Stimulated activated CD4-positive, alpha-beta T cell treated with anti-CD3 and anti-CD28 coated beads, Interleukin-15, amount 100 ng/mL, for 1 hour (primary cell): ENCODE measurements at places on chromosomes 4 and X.

DNA sequence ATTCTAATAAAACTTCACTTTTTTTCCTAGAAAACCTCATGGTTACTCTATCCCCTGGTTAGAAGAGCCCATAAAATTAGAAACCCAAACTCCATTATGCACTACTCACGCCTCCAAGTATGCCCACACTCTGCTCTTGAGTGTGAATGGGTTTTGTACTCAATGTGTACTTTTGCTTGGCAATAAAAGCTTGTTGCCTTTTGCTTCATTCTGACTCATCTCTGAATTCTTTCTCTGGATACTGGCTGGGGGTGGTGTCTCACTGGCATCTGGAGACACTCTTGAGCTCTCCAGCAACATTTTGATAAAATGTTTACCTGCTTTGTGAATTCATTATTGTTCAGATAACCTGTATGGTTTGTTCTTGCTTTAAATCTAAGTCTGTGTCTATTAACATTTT is 963.3 kb downstream of the TRAM1L1 start:
- no peak for DNase-seq

- DNase-seq, result no peak
Measured at GRCh38 chr4:7021930-7022664, 21.1 kb upstream of the TADA2B start.

DNA sequence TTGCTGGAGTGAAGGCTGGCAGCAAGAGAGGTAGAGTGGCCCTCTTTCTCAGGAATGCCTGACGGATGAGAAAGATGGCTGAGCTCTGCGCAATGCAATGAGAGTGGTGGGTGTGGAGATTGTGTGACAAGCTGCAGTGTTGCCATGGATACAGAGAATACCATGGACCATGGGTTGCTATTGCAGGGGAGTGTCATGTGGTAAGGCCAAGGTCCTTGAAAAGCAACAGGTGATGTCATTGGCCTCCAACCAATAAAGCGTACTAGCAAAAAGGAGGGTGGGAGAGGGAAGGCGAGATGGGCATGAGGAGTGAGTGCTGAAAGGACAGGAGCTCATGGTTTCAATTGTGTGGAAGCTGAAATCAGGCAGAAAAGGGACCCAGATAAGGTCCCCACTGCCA is 1.8 kb downstream of the PNMA5 start:
- no peak for DNase-seq

DNA sequence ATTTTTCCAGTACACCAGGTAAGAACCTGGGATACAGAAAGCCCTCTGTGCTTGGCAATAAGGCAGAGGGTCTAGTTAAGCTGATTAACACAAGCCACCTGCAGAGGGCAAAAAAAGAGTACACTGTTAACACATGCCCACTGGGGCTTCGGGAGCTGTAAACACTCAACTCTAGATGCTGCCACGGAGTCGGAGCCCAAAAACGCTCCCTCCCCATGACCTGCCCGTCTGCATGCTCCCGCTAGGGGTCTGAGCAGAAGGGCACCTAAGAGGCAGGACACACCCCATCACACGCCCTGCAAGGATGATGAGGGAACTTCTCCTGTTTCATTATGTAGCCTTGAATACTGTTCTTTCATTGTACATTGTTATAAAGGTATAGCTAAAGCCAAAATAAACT is 715.6 kb upstream of the AADAT start:
- DNase-seq, result no peak

DNA sequence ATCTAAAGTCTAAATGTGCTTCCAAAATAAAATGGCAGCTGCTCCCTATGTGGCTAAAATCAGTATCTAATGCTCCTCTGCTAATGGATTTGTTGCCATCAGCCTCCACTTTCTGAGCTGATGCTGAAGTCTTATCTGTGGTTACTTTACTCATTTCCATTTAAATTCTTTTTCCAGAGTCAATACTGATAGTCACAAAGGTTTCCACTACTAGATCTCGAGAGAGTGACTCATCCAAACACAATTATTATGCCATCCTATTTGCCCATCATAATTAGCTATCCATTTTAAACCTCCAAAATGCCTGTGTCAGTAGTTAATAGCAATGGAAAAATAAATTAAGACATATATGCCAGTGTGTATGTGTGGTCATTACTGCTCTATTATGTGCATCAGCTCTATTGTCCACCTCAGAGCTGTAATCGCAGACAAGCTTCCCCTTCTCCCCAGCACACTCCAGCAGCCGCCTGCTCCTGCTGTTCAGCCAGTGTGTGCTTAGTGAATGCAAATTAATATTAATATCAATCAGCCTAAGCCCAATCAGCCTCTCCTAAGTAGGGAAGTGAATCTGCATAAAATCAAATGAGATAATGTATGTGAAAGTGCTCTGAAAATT is 199.8 kb upstream of the ZIC3 start:
- DNase-seq, result no peak

GRCh38 chr4:64250061-64250460 is 159.2 kb downstream of the TECRL start:
- DNase-seq, result no peak

- DNase-seq, result no peak
Measured at GRCh38 chrX:41389311-41389888, 55.4 kb downstream of the DDX3X start.

GRCh38 chr4:85842540-85842939 is 367.6 kb downstream of the ARHGAP24 start:
- no peak for DNase-seq

DNA sequence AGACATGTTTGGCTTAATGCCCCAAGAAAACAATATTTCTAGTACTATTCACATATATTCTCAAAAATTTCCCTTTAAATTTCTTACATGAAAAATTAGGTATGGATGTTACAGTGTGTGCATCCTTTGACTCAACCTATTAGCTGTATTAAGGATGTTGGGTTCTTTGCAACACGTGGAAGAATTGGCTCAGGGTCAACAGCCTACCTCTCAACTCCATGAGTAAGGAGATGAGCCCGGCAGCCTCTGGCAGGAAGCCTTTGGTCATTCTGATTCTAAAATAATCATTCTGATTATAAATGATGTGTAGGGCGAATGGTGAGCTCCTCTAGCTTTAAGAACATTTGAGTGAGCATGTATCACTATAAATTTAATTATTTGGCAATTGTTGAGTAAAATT is 148.0 kb upstream of the WDFY3 start:
- DNase-seq, result no peak

GRCh38 chrX:136067097-136067496 is 80.2 kb upstream of the FHL1 start:
- no peak for DNase-seq

GRCh38 chr4:8468746-8469535 is 28.4 kb downstream of the TRMT44 start:
- peak; percentile 36 for DNase-seq

DNA sequence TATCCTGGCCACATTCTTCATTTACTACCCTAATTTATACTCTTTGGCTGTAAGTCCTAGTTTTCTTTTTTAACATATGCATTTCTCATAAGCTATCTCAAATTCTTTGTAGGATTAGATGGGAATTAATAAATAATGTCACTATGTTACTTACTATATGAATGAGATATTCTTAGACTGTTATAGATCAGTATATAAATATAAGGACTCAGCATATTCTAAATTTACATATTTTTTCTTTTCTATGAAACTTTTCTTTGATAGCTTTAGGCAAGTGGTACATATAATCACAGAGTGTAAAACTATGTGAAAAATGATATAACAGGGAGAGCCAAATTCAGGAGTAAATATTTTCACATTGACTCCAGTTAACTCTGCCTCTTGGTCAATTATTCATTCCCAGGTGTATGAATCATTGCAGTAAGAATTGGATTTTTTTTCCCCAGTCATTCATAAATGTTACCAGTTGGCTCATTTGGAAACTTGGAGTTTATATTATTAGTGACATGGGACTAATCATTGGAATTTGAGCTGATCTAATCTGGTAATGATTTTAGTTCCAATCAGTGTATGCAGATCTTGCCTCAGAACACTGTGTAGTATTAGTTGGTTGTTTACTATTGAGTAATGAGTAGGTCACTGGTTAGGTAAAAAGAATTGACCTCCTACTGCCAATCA is 25.3 kb downstream of the FHIP1A start:
- DNase-seq, result no peak

DNA sequence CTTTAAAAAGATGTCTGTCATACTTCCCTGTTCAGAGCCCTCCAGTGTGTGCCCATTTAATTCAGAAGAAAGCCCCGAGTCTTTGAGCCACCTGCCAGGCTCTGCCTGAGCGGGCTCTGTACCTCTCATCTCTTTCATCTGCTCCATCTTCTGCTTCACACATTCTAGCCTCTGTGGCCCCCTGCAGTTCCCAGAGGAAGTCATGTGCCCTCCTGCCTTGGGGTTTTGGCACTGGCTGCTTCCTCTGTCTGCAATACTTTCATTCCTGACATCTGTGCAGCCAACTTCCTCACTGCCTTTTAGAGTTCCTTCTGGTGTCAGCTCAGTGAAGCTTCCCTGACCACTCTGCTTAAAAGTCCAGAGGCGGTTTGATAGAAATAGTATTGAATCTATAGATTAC is 6.2 kb upstream of the STK32B start:
- DNase-seq, result no peak

DNA sequence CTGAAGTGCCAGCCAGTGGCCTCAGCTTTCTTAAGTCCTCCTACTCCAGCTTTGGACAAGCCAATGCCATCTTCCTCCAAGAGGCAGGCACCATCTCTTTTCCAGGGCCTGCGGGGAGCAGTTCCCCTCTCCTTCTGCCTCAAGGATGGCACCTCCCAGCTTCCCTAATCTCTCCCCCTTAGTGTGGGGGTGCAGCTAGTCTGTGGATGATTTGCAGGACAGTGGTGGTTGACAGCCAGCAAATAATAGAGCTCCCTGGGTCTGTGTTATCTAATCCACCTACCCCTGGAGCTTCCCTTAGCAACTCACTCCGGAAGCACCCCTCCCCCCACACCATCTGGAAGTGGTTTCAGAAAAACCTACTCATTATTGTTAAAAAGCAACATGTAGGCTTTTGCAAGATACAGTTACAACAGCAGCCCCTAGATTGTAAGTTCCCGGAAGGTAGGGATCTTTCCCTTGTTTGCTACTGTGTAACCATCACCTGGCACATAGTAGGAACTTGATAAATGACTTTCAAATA is 247.1 kb downstream of the BCOR start:
- no peak for DNase-seq

DNA sequence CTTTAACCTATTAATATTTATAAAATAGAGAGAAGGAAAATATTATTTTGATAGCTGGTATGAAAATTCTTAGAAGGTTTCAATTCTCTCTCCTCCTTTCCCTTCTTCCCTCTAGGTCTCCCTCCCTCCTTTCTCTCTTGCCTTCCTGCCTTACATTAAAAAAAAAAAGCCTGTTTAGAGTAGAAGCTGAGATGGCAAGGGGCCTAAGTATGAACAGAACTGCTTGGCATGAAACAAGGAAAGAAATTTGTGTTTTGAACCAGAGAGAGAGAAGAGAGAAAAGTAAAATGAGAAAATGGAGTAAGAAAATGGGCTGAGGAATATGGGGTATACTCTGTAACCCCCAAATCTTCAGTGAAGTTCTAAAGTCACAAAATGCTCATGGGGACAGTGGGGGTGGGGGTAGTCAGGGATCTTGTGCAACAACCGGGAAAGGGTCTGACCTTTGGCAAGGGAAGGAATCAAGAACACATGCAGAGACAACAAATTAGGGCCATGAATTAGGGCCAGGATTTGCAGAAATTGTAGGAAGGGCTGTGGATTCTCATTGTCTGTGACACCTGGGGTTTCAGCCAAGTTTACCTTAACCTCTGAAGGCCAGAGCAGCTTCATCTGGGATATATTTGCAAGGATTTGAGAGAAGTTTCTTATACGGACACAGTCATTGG is 30.6 kb downstream of the SUPT20HL2 start:
- no peak for DNase-seq

GRCh38 chrX:140249088-140249487 is 255.8 kb downstream of the SOX3 start:
- DNase-seq, result no peak

GRCh38 chr4:141637565-141637964 is 1.2 kb downstream of the IL15 start:
- DNase-seq, result no peak

DNA sequence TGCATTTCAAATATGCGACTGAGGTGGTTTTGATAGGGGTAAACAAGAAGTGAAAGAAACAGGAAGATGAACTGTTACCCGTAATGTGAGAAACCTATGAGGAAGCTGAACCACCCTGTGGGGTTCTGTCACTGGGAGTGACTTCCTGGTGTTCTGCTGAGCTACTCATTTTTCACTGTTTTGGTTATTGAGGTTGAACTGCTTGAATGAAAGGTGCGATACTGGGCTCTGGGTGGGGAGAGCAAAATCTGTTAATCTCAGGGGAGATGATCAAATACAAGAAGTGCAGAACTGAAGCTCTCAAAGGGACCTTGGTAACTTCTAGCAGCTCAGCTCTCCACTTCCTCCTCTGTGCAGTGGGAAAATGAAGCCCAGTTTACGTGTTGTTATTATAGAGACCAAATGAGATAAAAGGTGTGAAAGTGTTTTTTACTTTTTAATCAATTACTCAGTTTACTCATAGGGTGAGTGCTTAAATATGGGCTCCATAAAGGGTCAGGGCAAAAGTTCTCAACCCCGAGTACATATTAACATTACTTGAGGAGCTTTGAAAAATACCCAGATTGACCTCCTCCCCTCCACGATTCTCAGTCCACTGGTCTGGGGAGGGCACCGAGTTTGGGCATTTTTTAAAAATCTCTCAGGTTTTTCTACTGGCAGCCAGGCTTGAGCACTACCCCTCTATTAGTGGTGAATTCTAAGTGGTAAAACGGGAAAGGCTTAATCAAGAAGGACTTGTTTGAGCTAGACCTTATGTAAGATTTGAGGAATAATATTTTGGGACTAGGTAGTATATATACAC is 66.7 kb downstream of the COQ2 start:
- no peak for DNase-seq

- DNase-seq, result no peak
Measured at GRCh38 chr4:109578846-109579245, 18.8 kb downstream of the MCUB start.

DNA sequence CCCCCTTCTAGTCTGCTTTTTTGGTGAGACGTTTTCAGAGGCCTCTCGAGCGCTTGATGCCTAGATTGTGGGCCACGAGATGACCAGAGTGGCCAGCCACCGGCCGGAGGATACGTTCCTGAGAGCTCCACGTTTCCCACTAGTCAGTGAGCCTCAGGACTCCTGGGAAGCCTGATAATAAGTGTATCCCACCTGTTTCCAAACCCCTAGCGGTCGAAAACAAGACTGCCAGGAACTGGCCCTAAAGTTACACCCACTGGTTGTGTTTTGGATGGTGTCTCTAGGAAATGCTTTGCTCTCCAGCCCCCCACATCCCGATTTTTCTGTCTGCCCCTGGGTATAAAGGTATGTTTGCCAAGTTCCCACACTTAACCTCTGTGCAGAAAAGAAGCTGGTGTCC is 4.6 kb upstream of the RS1 start:
- no peak for DNase-seq

DNA sequence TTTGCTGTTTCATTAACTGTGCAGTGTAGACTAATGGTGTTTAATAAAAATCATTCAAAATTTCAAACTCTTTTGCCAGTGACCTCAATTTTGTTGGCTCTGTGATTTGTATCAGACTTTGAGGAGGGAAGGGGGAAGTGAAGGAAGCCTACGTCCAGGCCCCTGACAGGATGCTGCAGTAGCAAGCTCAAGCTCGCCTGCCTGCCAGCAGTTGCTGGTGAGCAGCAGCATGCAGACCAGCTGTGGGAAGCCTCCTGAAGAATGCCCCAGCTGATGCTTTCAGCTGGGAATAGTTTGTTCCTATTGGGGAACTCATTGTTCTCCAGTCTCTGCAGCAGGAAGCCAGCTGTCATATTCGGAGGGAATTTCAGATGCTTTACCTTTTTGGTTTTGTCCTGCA is 495.2 kb downstream of the AFF2 start:
- DNase-seq, result no peak
